Coronary artery (tissue), 2 donors: ENCODE measurements at places on chromosomes 3 and 15.

GRCh38 chr3:141278196-141279076 lies 46.8 kb downstream of the PXYLP1 start:
- DNase-seq = peak; percentile 57

DNA sequence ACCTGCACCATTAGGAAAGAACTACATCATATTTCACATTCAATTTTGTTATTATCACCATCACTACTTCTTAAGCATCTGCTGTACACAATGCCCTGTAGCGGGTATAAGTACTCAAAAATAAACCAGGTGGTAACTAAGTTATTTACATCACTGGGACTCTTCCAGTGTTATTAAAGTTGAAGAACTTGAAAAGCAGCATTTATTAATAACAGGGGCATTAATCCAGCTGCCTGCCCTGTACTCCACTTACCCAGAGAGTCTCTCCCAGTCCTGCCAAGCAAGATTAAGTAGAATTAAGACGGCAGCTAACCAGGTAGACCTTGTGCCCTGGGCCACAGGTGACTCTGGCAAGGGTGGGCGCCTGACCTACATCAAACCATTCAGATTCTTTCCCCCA lies 65.2 kb downstream of the FHIT start:
- no peak for DNase-seq

DNA sequence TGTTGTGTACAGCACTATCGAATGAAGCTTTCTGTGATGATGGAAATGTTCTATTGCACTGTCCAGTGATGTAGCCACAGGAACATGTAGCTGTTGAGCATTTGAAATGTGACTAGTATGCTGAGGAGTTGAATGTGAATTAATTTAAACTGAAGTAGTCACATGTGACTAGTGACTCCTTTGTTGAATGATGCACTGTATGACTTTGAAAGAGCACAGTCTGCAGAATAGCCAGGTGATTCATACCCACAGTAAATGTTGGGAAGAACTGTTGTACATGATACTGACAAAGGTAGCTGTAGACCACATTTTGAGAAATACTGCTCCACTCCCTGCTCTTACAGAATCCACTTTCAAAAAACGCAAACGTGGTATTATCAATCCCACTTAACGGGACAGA lies 34.0 kb upstream of the ACTL6A start:
- no peak for DNase-seq

DNA sequence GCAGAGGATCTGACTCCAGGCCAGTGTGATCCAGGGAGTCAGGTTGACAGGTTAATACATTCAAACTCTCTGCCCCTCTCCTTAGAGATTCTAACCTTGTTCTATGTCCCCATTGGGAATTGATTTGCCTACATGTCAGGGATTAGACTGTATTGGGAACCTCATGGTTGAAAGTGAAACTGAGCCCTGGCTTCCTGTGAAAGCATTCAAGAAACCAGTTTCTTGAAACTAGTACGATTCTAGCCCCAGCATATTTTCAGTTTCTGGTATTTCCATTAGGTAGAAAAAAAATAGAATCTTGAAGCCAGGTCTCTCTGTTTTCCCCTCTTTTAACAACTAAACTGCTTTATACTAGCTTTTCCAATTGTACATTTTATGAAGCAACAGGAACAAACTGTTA lies 140.4 kb upstream of the ABI3BP start:
- DNase-seq = no peak

- DNase-seq = no peak
Measured at GRCh38 chr3:56351537-56351936, 116.7 kb downstream of the ERC2 start.

DNA sequence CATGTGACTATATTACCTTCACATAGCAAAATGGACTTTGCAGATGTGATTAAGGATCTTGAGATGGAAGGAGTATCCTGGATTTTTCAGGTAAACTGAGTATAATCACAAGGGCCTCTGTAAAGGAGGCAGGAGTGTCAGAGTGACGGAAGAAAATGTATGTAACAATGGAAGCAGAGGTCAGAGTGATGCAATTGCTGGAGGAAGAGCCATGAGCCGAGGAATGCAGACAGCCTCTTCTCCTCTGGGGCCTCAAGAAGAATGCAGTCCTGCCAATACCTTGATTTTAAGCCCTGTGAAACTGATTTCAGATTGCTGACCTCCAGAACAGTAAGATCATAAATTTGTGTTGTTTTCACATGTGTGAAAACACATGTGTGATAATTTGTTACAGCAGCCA lies 15.1 kb downstream of the HEMK1 start:
- no peak for DNase-seq

GRCh38 chr3:87727783-87728182 lies 331.0 kb downstream of the CGGBP1 start:
- DNase-seq = no peak

GRCh38 chr15:78291698-78292097 lies 7.7 kb downstream of the SKIC8 start:
- no peak for DNase-seq

- DNase-seq = no peak
Measured at GRCh38 chr15:38461066-38461833, 7.3 kb downstream of the FAM98B start.

- DNase-seq = no peak
Measured at GRCh38 chr3:30341851-30342250, 264.6 kb upstream of the TGFBR2 start.

DNA sequence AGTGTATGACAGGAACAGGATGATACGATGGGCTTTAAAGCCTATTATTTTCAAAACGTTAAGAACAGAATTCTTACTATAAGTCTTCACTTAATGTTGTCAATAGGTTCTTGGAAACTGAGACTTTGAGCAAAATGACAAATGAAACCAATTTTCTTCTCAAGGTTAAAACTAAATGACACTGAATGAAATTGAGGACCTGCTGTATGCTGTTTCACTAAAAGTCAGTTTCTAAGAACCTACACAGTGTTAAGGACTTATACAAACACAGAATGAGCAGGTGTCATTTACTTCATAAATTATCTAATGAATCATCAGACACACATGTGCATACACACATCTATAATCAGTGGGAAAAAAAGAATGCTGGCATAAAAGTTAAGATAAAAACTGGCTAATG lies 106.9 kb downstream of the RFTN1 start:
- no peak for DNase-seq

DNA sequence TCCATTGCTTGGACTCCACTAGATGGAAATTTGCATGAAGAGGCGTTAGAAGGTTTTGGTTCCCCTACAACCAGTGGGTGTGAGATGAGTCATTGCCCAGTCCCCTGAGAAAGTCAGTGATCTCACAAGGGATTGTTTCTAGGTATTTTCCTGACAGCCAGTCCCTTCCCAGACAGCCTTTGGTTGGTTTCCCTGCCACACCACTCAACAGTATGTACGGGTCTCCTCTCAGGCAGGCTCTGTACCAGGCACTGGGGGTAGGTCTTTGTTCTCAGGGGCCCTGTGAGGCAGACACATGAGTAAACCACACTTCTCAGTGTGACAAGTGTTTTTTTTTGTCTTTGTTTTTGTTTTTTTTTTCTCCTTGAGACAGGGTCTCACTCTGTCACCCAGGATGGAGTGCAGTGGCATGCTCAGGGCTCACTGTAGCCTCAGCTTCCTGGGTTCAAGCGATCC lies 4.0 kb downstream of the LAMP3 start:
- no peak for DNase-seq

DNA sequence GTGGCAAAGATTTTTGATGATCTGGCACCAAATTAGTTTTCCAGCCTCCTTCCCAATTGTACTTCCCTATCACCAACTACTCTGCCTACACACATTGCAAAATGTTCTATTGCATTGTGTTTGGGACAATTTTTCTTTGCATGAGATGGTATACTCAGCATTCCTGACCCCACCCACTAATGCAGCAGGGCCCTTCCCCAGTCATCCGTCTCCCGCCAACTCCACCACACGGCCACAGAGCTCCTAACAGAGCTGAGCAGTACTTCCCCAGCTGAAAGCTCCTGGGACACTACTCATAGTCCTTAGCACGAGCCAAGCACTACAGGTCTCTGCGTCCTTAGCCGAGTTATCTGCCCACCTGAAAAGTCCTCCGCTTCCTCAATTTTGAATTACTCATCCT lies 34.2 kb downstream of the TXNRD3 start:
- no peak for DNase-seq

GRCh38 chr3:193850084-193850619 lies 257.1 kb downstream of the OPA1 start:
- no peak for DNase-seq

GRCh38 chr3:155744010-155744625 lies 753 bp downstream of the PLCH1 start:
- DNase-seq = no peak

DNA sequence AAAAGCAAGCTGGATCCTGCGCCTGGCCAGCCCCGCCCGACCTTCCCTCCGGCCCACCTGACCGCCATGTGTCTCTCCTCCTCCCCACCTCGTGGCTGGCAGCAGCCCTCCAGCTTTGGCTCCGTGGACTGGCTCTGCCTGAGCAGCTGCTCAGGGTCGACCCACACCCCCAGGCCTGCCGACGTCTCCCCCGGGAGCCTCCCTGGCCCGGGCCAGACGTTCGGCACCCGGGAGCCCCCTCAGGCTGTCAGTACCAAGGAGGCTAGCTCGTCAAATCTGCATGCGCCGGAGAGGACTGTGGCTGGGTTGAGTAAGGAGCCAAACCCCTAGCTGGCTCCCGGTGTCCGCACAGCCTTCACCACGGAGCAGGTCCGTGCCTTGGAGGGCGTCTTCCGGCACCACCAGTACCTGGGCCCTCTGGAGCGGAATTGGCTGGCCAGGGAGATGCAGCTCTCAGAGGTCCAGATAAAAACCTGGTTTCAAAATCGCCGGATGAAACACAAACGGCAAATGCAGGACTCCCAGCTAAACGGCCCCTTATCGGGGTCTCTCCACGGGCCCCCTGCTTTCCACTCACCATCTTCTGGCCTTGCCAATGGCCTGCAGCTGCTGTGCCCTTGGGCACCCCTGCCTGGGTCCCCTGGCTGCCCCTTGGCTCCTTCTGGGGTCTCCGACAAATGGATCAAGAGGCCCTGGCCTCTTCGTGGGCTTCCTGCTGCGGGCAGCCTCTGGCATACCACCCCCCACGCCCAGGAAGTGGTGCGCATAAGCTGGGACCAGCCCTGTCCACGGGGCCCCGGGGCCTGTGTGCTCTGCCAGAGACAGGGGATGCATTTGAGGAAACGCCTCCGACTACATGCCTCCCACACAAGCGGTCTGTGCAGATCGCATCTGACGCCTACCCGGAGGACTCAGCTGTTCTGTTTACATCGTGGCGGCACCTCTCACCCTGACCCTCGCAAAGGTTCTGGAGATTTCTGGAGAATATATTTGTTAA lies 345.0 kb downstream of the ZNF385D start:
- DNase-seq = no peak

DNA sequence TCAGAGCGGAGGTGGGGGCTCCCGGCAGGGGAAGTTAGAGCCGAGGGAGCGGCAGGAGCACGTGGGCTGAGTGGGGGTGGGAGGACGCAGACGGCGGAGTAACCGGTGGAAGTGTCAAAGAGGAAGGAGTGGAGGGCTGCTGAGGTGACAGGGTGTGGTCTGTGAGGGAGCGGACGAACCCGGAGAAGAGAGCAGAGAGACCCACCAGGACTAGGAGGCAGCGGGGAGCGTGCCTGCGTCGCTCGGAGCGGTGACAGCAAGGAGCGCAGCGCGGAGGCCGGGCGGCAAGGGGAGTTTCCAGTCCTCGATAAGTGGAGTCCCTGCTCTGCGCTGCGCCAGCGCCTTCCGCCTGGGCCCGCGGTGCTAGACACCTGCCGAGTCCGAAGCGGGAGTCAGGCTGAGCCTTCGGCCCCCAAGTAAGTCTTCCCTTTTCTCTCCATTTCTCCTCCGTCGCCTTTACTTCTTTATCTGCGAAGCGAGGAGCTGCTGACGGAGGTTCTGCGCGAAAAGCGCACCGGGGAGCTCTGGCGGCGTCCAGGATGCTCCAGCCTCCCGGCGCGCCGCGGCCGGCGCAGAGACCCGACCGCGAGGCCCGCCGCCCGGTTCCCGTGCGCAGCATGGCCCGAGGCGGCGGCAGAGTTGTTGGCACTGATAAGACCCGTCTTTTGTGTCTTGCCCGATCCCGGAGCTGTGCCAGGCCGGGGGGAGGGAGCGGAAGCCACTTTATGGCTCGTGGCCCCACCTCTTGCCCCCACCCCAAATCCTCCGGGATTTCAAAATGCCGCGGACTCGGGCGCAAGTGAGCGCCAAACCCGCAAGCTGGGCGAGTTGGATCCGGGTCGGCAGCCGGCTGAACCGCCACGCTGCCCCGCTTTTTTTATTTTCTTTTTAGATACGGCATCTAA lies 533.0 kb upstream of the SEMA6D start:
- no peak for DNase-seq

DNA sequence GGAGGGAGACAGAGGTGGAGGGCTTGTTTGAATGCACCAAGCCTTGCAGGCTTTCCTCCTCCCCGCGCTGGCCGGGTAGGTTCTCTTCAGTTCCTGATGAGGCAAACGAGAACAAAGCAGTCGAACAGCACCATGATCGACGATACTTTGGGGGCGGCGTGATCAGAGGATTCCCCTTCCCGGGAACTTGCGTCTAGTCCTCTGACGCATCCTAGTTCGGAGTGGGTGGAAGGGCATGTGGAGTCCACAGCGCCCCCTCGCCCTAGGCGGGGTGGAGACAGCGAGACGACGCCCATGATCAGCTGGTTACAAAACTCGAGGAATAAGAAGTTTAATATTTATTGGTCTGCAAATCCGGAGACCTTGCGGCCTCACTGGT lies 452 bp upstream of the SV2B start:
- no peak for DNase-seq

GRCh38 chr3:25468866-25469319 lies 40.8 kb downstream of the RARB start:
- DNase-seq = peak; percentile 86

DNA sequence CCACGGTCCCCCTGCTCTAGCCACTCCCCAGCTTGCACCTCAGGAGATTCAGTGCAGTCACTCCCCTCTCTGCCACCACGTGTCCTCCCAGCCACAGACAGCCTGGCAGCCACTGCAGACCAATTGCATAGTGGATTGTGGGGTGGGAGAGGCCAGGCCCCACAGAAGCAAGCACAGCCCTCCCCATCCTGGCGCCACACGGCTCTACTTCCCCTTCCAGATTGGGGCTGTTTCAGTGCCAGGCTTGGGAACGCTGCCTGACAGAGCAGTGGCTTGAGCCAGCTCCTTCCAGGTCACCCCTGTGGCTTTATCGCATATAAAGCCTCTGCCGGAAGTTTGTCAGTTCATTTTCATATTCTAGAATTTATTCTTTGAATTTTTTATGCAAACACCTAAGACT lies 90.7 kb downstream of the TMEM266 start:
- no peak for DNase-seq

- DNase-seq = no peak
Measured at GRCh38 chr3:186869253-186870100, 27.0 kb downstream of the ADIPOQ start.

DNA sequence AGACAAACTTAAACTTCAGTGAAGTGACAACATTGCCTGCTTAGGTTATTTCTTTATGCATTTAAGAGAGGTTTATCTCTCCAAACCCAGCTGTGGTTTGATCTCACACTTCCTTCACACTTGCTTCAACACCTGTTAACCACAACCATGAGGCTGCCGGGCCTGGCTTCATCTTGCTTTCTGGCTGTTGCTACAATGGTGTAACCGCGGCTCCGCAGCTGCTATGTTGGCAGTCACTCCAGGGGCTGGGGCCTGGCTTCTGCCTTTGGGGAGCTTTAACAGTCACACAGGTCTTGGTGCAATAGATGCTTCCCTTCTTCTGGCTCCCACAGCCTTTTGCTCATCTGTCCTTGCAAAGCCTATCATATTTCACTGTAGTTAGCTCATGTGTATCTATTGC lies 72.9 kb upstream of the MNS1 start:
- DNase-seq = no peak

GRCh38 chr15:20355256-20355868 lies 186.2 kb downstream of the GOLGA6L6 start:
- peak; percentile 73 for DNase-seq

GRCh38 chr15:32849769-32850668 lies 132.2 kb downstream of the GREM1 start:
- DNase-seq = no peak
